ENCODE measurements at places on chromosomes 2 and 18.

- DNase-seq = no peak
These were observed 32.9 kb upstream of the PDCL3 start for GRCh38 chr2:100529900-100530299.

DNA sequence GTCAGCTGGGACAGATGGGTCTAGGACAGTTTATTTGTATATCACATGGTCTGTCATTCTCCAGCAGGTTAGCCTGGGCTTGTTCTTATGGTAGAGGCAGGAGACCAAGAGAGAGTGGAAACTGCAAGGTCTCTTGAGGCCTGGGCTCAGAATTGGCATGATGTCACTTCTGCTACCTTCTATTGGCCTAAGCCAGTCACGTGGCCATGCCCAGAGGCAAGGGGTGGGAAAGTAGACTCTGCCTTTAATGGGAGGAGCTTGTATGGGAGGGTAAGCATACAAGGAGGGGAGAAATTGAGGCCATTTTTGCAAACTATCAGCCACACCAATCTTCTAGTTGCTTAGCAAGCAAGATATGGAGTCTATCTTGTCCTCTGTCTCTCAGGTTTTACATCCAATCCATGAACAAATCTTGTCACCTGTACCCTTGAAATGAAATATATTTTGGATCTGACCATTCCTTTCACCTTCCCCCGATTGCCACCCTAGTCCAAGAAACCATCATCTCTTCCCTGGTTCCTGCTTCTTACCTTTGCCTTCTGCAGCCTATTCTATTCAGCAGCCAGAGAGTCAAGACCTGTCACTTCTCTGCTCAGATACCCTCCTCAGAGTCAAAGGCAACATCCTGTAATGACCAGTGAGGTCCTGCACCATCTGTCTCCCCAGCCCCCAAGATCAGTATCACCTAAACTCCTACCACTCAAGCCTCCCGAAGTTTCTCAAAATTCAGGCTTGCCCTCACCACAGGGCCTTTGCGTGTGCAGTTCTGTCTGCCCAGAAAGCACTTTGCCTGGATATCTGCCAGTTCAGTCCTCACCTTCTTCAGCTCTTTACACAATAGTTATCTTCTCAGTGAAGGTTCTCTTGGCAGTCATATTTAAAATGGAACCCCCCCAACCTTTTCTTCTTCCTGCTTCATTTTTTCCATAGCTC, 240.0 kb downstream of the LOXHD1 start:
- DNase-seq = no peak

- no peak for DNase-seq
These were observed 810 bp upstream of the RBFA start for GRCh38 chr18:80033181-80034067.

- DNase-seq = no peak
These were observed 149.8 kb downstream of the VWC2L start for GRCh38 chr2:214560618-214561190.

- no peak for DNase-seq
These were observed 43.6 kb downstream of the KIAA2012 start for GRCh38 chr2:202116691-202117090.

DNA sequence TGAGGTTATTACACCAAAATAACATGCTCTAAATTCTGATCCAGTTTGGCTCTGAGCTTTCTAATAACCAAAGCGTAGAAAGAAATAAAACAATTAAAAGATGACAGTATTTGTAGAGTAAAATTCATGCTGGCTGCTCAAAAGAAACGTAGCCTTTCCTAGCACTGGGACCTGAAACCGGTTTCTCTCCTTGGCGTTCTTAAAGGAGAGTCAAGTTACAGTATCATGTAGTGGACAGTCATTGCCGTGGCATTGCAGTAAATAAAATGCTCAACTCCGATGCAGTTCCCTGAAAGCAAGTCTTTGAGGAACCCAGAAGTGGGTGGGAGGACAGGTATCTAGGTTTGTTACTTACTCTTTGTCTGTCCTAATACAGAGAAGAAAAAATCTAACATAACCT, 52.7 kb upstream of the ITM2C start:
- DNase-seq = no peak

DNA sequence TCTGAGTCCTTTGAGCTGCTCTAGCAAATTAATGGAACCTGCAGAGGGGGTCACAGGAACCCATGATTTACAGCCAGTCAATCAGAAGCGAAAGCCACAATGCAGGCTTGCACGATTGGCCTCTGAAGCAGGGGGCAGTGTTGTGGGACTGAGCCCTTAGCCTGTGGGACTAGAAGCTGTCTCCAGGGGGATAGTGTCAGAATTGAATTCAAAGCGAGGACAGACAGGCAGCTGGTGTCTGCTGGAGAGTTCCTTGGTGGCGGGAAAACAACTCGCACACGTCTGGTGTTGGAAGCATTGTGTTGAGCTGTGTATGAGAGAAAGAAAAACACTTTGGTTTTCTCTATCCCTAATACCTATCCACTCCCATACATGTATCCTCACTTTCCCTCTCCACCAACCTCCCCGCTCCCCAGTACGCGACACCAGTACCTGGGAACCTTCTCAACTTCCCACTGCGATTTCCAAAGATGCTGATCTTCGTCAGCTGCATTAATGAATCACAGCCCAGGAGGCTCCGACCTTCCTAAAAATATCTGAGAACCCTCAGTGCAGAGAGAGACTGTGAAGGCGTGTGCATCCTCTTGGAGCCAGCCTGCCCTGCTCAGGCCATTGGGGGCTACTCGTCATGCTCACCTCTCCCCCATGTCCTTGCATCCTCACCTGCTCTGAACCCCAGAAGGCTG, 88.2 kb downstream of the HS1BP3 start:
- DNase-seq = no peak

Measured in NCI-H1105 treated with DMSO at 0.1 percent for 48 hours (cell line).